ENCODE measurements at places on chromosomes 5 and 9.
A peak's percentile ranks its signal among the peaks of the same experiment; 100 is the strongest.

GRCh38 chr9:132726576-132727130 is 56.4 kb downstream of the GTF3C4 start:
- no peaks in the 10 kb centered on the region for H3K36me3 ChIP-seq
- H3K4me3 ChIP-seq: no peak overlapping the region
- no peak for DNase-seq
- no peaks in the 10 kb centered on the region for H3K4me1 ChIP-seq

DNA sequence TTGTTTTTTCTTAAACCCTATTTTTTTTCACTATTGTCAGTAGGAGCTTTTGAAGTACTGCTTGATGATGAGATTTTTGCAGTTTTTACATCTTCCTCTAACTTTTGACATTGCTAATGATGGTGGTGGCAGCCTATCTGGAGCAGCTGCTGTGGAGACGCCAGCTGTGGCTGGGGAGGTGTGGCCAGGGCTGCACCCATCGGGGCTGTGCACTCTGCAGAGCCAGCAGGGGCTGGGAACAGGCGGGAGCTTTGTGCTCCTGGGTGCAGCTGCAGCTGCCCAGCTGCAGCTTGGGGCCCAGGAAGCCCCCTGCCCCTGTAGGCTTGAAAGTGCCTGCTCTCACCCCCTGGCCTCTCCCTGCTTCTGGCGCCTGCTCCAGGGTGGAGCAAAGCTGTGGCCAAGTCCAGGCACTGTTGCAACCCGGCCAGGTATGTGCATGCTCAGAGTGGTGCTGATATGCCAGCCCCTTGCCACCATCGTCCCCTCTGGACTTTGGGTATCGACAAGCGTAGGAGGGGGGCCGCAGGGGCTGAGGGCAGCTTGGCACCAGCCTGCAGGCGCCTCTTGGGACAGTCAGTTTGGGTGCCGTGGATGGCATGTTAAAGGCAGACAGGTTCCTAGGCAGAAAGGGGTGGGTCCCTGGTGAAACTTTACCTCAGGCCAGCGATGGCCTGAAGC is 39.2 kb downstream of the FER start:
- no peaks in the 10 kb centered on the region for H3K4me1 ChIP-seq
- no peak overlapping the region for H3K4me3 ChIP-seq
- no peak overlapping the region for H3K27ac ChIP-seq

- no peaks in the 10 kb centered on the region for H3K27me3 ChIP-seq
- no peak overlapping the region for H3K4me3 ChIP-seq
- H3K36me3 ChIP-seq: no peaks in the 10 kb centered on the region
- H3K4me1 ChIP-seq: no peaks in the 10 kb centered on the region
- DNase-seq: no peak
These were observed 132.5 kb downstream of the WDR70 start for GRCh38 chr5:37511646-37512045.

GRCh38 chr5:69265931-69266330 is 31.2 kb downstream of the CDK7 start:
- H3K36me3 ChIP-seq: peaks cover 17% of the 10 kb centered on the region
- no peak overlapping the region for H3K4me3 ChIP-seq
- H3K27ac ChIP-seq: no peak overlapping the region
- no peaks in the 10 kb centered on the region for H3K4me1 ChIP-seq

DNA sequence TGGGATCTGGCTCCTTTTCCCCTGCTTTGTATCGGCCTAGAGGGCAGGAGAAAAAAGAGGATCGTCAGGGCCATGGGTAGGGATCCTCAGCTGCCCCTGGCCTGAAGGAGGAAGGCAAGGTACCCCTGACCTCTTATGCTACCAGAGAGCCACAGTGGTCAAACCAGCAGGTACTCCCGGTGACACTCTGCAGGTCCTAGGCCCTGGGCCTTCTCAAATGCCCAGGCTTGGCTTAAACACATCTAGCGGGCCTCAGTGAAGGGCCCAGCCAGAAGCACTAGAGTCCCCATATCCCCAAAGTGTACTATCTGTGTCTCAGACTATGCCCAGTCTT is 3.5 kb downstream of the IRF1 start:
- H3K4me1 ChIP-seq: peaks cover 16% of the 10 kb centered on the region
- peaks cover 6% of the 10 kb centered on the region for H3K36me3 ChIP-seq
- no peak for DNase-seq
- no peak overlapping the region for H3K4me3 ChIP-seq
- H3K27ac ChIP-seq: no peak overlapping the region
- no peaks in the 10 kb centered on the region for H3K27me3 ChIP-seq

- no peaks in the 10 kb centered on the region for H3K27me3 ChIP-seq
- H3K36me3 ChIP-seq: no peaks in the 10 kb centered on the region
- no peak for DNase-seq
- H3K4me3 ChIP-seq: no peak overlapping the region
- no peak overlapping the region for H3K27ac ChIP-seq
These were observed 126.5 kb upstream of the PAM start for GRCh38 chr5:102628441-102629175.

GRCh38 chr9:88383176-88383575 is 5.1 kb upstream of the SPIN1 start:
- H3K36me3 ChIP-seq: no peaks in the 10 kb centered on the region
- no peaks in the 10 kb centered on the region for H3K27me3 ChIP-seq
- H3K27ac ChIP-seq: no peak overlapping the region
- no peak for DNase-seq
- no peak overlapping the region for H3K4me3 ChIP-seq

- H3K27ac ChIP-seq: no peak overlapping the region
- DNase-seq: no peak
- H3K27me3 ChIP-seq: no peaks in the 10 kb centered on the region
- no peak overlapping the region for H3K4me3 ChIP-seq
- H3K4me1 ChIP-seq: no peaks in the 10 kb centered on the region
These were observed 21.0 kb downstream of the C5orf15 start for GRCh38 chr5:133947431-133947841.

- H3K4me1 ChIP-seq: no peaks in the 10 kb centered on the region
- no peaks in the 10 kb centered on the region for H3K36me3 ChIP-seq
- H3K27ac ChIP-seq: no peak overlapping the region
- H3K4me3 ChIP-seq: no peak overlapping the region
- no peaks in the 10 kb centered on the region for H3K27me3 ChIP-seq
These were observed 283.3 kb downstream of the PJA2 start for GRCh38 chr5:109126481-109126880.

DNA sequence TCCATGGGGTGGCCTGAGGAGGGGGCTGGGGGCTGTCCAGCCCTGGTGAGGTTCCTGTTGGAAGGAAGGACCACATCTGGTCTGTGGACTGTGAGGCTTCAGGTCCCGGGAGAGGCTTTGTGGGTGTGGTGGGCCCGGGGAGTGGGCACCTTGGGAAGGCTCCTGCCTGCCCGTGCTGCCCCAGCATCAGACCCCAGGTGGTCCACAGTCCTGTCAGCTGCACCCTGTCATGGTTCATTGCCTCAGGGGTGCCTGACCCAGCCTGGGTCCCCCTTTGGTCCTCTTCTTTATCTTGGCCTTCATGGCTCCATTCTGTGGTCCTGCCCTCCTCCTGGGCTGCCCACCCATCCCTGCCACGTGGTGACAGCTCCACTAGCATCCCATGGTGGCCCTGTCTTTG is 36.7 kb downstream of the WNK2 start:
- no peak overlapping the region for H3K27ac ChIP-seq
- H3K36me3 ChIP-seq: no peaks in the 10 kb centered on the region
- no peak for DNase-seq
- H3K4me3 ChIP-seq: no peak overlapping the region
- H3K4me1 ChIP-seq: no peaks in the 10 kb centered on the region
- no peaks in the 10 kb centered on the region for H3K27me3 ChIP-seq

DNA sequence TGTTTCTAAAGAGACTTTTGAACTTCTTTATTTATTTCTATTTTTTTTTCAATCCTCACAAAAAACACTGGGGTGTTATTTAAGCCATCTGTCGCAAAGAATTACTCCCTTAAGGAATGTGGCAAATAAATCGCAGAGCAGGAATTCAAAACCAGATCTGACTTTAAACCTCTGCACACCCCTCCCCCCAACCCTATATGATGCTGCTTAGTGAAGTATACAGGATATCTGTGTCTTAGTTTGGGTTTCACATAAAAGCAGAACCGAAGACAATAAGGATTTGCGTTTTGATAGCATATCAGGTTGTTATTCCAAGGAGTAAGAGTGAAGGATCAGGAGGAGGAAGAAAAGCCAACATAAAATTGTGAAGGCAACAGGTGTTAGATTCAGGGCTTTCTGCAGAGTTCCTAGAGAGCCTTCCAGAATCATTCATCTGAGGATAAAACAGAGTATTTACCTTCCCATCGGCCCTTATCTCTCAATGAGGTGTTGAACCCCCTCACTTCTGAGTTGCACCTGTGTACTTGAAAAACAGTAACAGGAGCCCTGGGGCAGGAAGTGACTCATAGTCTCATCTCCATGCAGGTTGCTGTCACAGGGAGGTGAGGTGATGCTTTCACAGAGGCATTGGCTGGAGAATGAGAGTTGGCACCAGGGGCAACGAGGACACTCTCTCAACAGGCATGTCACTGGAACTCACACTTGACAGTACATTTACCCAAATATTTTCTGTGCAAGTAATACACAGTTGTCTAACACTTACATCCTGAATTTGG is 33.5 kb upstream of the DMRT3 start:
- no peak overlapping the region for H3K4me3 ChIP-seq
- H3K36me3 ChIP-seq: no peaks in the 10 kb centered on the region
- no peaks in the 10 kb centered on the region for H3K4me1 ChIP-seq

GRCh38 chr5:143887903-143888665 is 76.1 kb downstream of the HMHB1 start:
- no peaks in the 10 kb centered on the region for H3K27me3 ChIP-seq
- H3K4me3 ChIP-seq: no peak overlapping the region
- H3K4me1 ChIP-seq: no peaks in the 10 kb centered on the region

- H3K27me3 ChIP-seq: no peaks in the 10 kb centered on the region
- DNase-seq: no peak
- no peak overlapping the region for H3K4me3 ChIP-seq
- H3K4me1 ChIP-seq: peaks cover 32% of the 10 kb centered on the region
These were observed 26.9 kb upstream of the LTC4S start for GRCh38 chr5:179766726-179767455.

DNA sequence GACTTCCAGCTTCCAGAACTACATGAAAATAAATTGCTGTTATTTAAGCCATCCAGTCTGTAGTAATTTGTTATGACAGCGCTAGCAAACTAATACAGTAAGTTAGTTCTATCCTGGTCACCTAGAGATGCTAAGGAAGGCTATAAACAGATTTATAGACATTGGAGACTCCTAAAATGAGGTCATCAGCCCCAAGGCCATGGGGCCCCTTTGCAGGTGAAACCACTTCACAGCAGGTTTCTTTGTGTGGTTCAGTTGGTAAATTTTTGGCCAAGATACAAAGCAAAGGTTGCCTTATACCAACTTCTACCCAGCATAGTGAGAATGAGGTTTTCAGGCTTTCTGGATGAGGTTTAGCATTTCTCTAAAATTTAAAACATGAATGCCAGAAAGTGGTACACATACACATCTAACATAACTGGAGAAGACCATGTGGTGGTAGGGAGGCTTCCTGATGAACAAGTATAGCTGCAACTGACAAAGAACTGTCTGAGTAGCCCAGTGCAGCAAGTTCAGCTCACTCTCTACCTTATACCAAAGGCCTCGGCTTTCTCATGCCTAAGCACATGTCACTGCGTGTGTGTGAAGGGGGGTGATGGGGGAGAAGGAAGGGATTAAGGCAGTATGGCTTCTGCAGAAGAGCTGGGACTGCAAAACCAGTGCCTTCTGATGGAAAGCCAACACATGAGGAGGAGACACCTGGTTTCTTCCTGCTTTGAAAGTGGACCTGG is 264.6 kb upstream of the TAS2R1 start:
- no peak for DNase-seq
- H3K27me3 ChIP-seq: peaks cover 2% of the 10 kb centered on the region
- no peaks in the 10 kb centered on the region for H3K4me1 ChIP-seq
- no peaks in the 10 kb centered on the region for H3K36me3 ChIP-seq
- no peak overlapping the region for H3K27ac ChIP-seq

DNA sequence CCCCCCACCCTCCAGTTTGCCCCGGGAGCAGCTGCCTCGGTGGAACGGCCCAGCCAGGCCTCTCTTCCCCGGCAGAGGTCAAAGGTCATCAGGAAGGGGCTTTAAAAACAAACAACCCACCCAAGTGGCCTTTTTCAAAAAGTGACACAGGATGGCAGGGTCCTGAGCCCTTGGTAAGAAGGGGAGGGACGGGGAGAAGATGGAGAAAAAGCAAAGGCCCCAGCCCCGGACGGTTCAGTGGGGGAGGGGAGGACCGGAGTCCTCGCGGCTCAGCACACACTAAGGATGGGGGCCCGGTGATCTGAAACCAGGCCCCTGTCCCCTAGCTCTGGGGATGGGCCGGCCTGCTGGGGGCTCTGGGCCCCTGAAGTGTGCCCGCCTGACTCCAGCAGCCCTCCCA is 1.1 kb downstream of the PRRX2 start:
- peak overlapping the region; percentile 25 for H3K4me3 ChIP-seq
- no peaks in the 10 kb centered on the region for H3K27me3 ChIP-seq
- DNase-seq: no peak

GRCh38 chr5:148427370-148428042 is 43.7 kb downstream of the FBXO38 start:
- no peak for DNase-seq
- H3K27ac ChIP-seq: no peak overlapping the region
- no peak overlapping the region for H3K4me3 ChIP-seq
- H3K4me1 ChIP-seq: no peaks in the 10 kb centered on the region
- peaks cover 40% of the 10 kb centered on the region for H3K36me3 ChIP-seq
- no peaks in the 10 kb centered on the region for H3K27me3 ChIP-seq

DNA sequence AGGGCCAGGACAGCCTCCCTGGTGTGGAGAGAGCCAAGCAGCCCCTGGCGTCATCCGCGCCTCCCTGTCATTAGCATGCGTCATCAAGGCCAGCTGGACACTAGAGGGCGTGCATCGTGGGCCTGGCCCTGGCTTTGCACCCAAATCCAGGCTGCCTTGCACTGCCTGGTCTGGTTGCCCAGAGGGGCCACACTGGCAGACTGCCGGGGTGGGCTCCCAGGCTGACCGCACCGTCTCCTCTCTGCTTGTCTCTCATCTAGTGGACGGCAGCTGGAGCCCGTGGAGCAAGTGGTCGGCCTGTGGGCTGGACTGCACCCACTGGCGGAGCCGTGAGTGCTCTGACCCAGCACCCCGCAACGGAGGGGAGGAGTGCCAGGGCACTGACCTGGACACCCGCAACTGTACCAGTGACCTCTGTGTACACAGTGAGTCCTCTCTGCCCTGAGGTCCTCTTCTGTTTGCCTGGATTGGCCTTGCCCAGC is 29.0 kb downstream of the HK3 start:
- no peak overlapping the region for H3K27ac ChIP-seq
- H3K27me3 ChIP-seq: no peaks in the 10 kb centered on the region
- DNase-seq: no peak
- no peaks in the 10 kb centered on the region for H3K36me3 ChIP-seq
- no peak overlapping the region for H3K4me3 ChIP-seq

- no peak overlapping the region for H3K27ac ChIP-seq
- H3K4me1 ChIP-seq: no peaks in the 10 kb centered on the region
- no peaks in the 10 kb centered on the region for H3K36me3 ChIP-seq
- no peak for DNase-seq
- H3K4me3 ChIP-seq: no peak overlapping the region
These were observed 233.2 kb downstream of the SPATA31A1 start for GRCh38 chr9:39588500-39589137.

- no peaks in the 10 kb centered on the region for H3K4me1 ChIP-seq
- no peak overlapping the region for H3K4me3 ChIP-seq
- H3K36me3 ChIP-seq: no peaks in the 10 kb centered on the region
- no peak overlapping the region for H3K27ac ChIP-seq
- no peaks in the 10 kb centered on the region for H3K27me3 ChIP-seq
These were observed 176.3 kb downstream of the TLE1 start for GRCh38 chr9:81513059-81513458.

Data from Panc1 (cell line).